ENCODE measurements at places on chromosomes 5 and 9.

DNA sequence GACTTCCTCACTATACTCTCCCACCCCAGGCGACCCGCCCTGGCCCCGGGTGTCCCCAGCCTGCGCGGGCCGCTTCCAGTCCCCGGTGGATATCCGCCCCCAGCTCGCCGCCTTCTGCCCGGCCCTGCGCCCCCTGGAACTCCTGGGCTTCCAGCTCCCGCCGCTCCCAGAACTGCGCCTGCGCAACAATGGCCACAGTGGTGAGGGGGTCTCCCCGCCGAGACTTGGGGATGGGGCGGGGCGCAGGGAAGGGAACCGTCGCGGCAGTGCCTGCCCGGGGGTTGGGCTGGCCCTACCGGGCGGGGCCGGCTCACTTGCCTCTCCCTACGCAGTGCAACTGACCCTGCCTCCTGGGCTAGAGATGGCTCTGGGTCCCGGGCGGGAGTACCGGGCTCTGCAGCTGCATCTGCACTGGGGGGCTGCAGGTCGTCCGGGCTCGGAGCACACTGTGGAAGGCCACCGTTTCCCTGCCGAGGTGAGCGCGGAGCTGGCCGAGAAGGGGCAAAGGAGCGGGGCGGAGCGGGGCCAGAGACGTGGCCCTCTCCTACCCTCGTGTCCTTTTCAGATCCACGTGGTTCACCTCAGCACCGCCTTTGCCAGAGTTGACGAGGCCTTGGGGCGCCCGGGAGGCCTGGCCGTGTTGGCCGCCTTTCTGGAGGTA lies 2.1 kb downstream of the CA9 start:
- DNase-seq = no peak

DNA sequence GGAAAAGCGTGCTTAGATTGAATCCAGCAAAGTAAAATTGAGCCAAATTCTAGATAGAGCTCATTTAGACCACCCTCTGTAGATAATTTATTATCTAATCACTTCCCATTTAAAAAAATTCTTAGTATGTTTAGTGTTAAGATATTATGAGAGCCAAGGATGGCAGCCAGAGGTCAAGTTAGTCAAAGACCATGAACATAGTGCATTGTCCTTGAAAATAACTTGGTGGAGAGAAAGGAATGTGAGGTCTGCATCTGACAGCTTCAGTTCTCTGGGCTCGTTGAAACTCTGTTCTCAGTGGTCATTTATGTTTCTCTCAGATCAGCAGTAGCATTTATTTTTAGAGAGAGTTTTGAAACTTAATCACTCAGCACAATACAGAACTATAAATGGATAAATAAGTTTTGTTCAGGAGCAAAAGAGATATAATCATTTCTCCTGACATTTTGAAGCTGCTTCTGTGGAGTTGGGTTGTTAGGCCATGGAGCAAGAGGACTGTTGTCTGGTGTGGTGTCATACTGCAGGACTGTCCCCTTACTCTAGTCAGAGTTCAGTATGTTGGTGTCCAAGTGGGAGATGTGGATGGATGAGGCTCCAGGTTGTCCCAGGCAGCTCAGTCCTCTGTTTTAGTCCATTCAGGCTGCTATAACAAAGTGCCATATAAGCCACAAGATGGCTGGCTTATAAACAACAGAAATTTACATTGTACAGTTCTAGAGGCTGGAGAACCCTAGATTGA lies 337.7 kb downstream of the FBXL7 start:
- no peak for DNase-seq

DNA sequence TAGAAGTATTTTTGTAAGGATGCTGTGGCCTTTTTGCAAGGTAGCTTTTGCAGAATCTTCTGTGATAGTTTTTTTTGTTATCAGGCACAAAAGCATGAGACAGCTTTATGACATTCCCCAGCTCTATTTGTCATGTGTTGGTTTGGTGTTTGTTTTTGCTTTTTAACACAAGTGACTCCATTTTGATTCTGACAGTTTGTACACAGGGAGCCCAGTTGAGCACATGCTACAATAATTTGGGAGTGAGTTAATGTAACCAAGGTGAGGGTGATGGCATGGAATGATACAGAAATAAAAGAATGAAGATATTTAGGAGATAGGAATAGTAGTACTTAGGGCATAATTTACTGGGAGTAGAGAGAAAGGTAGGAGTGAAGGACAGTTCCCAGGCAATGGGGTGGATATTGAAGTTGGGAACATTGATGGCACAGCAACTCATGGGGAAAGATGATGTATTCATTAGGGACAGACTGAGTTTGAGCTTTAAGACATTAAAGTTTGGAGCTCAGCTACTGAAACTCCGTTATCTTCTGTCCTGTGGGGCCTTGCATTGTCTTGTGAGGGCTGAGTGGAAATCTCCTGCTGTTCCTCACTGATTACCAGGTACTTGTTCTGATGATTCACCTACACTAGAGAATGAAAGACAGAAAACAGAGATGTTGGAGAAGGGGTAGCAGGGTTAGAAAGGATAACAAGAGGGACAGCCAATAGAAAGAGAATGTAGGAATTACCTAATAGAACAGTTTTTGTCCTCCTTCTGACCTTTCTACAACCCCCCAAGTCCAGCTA lies 88.3 kb upstream of the CCDC112 start:
- DNase-seq = no peak

DNA sequence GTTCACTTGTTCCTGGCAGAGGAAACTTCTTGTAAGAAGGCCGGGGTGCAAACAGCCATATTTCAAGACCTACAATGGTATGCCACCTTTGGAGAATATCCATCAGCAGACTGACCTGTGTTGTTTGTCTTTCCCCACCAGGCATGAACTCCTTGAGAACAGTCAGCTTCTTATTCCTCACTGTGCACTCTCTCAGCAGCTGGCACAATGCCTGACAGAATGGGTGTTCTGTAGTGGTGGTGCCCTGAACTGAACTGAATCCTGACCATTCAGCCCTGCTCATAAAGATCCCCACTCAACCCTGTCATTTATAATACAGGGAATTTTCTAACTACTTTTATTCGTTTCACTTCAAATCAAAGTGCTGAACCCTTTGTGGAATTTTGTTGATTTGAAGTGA lies 206.9 kb downstream of the COX7C start:
- no peak for DNase-seq

DNA sequence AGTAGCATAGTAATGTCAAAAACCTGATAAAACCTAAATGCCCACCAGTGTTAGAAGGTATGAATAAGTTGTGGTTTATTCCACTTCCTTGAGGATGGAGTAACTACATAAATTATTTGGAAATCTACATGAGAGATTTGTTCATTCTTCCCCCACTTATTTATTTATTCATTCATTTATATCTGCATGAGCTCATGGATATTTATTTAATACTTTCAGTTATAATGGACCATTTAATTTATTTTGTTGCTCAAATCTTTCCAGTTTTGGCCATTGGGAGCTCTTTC lies 223.8 kb upstream of the S1PR3 start:
- DNase-seq = no peak

DNA sequence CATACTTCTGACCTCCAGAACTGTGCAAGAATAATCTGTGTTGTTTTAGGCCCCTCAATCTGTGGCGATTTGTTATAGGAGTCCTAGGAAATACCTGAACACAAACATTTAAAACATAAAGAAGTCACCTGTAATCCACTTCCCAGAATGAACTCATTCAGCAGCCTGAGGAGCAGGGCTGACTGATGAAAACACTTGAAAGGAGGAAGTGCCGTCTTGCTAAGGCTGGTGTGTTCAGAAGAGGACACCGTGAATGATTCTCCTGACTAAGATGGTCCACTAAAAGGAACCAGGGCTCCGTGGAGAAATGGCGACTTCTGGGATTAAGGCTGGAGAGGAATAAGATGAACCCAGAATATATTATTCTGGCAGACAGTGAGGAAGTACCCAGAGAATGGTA lies 18.7 kb upstream of the MARCHF6 start:
- no peak for DNase-seq

GRCh38 chr9:135212961-135213360 lies 125.5 kb downstream of the OLFM1 start:
- DNase-seq = no peak

GRCh38 chr5:427415-428087 lies 15.4 kb upstream of the EXOC3 start:
- DNase-seq = no peak

DNA sequence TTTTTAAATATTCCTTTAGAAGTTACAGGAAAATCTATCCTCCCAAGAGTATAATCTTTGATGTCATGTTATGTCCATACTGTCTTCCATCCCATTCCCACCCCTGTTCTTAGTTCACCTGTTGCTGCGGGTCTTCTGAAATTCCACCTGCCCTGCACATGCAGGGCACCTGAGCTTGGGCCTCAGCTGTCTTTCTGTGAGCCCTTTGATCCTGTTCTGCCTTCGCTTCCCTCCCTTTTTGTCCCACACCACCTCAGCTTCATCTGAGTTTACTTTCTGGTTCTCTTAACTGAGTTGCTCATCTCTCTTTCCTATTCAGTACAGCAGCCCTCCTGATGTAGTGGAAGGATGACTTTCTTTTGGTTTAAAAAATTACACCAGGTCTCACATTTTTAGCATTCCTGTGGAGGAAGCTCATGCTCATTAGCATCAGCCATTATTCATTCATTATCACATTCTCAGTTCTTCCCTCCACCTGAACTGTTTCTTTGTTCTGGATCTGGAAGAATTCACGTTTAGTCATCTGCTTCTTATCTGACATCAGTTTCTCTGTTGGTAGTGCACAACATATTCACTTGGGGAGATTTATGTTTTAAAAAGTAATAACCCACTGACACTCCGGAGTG lies 211.0 kb downstream of the ADCY2 start:
- no peak for DNase-seq

DNA sequence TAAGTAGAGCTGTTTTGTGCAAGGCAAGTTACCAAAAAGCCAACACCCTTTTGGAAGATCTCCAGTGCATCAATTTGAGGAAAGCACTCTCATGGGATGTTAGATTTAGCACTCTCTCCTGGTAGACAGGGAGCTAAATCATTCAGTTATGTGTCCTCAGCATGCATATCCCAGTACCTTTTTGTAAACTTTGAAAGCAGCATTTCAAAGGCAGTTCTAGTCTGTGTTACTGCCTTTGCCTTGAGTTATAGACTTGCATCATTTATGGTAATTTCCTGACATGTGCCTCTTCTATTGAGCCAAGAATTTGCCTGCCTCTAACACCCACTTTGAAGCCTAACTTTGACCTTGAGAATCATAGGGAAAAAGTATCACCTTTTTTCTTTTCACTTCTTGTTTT lies 120.6 kb downstream of the KIF4B start:
- no peak for DNase-seq

GRCh38 chr9:26802921-26803320 lies 89.7 kb downstream of the CAAP1 start:
- no peak for DNase-seq

Data from KG1 (cell line).